ENCODE measurements at places on chromosomes 11 and 22.

DNA sequence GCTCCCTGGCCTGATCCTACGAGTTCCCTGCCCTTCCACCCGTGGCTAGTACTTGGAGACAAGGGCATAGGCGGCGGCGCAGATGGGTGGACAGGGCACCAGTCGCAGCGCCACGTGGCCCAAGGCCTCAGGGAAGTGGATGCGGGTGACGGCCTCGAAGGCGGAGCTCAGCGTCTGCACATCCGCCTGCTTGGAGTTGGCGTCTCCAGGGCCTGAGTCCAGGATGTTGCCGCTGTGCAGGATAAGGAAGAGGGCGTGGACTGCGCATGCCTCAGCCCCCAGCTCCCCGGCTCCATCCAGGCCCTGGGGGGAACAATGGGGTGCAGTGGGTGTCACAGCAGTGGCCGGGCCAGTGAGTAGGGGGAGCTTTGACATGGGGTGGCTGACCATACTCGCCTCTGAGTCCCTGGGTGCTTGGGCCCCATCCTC is 6.6 kb downstream of the PITPNM1 start:
- DNase-seq, result no peak

DNA sequence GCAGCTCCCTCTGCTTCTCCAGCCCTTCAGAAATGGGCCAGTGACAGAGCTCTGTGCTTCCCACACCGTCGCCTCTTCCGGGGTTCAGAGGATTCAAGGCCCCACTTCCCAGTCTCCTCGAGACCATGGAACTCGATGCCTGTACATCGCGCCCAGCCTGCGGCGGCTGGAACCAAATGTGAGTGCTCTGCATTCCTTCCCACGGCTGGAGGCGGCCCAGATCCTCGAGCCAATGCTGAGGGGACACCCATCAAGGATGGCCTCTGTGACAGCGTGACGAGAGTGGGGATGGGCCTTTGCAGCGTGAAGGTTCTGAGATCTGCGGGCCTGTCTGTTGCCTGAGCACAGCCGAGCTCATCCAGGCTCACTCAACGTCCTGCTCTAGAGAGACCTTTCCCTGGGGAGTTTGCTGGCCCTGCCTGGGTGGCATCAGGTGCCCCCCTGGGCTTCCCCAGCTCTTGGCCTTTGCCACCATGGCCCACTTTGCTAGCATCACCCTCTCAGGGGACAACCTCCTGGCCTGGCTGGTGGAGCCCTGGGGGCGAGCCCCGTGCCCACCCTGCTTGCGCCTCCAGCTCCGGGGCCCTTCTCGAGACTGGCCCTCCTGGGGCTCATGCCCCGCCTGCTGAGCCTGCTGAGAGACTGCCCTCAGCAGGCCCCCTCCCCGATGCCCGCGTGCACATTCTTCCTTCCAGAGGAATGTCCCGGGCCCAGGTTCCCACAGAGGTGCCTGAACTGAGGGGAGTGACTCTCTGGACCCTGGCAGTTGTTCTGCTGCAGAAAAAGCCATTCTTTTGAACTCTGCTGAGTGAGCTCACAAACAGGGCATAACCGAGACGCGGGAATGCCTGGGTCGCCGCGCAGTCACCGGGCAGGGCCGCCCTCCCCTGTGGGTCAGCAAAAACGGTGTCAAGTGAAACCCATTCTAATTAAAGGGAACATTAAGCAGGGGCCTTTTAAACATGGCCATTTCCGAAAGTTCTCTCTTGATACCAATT is 7.3 kb upstream of the MYEOV start:
- no peak for DNase-seq

GRCh38 chr22:26845021-26845743 is 187.8 kb downstream of the MIAT start:
- no peak for DNase-seq

DNA sequence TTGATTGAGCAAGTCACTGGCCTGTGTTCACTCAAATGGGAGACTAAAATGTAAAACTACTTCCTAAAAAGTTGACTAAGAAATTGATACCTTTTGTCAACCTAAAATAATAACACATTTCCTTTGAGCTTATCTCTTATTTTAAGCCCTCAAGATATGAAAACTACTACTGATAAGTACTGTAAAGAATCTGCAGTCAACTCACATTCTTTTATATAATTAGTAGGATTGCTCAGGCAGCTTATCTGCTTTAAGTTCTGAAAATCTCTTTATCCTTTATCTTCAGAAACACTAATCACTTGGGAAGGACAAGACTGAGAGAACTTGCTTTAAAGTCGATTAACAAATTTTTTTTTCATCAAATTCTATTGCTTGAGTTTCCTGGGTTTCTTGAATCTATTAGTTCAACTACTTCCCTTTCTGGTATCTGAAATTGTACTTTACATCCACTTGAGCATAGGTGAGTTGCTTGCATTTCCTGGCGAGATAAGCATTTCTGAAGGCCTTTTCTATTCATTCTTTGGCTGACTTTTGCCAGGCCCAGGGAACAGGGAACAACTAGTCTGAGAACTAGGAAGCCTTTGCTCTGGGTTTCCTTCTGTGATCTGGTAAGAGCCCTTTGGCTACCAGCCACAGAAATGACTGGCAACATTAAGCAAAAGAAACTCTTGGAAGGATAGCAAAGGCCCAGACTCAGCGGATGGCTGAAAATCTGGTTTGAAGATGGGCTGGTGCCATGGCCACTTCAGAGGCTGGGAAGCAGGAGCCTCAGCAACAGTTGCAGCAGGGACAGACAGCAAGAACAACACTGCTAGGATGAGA is 19.3 kb upstream of the CSRP3 start:
- DNase-seq, result no peak

DNA sequence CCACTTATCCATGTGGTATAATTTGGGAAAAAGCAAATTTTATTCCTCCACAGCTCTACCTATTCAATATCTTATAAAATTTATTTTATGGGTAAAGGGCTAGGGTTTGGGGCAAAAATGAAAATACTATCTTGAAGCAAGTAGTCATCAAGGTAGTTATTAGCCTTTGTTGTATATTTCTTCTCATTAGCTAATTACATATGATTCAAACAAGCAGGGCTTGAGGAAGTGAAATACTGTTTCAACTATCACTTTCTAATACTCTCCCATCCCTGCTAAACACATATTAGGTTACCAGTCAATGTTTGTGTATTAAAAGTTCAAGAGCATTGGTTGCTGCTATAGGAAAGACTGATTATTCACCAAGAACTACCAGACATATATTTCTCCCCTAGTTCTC is 517.3 kb downstream of the METTL15 start:
- no peak for DNase-seq

DNA sequence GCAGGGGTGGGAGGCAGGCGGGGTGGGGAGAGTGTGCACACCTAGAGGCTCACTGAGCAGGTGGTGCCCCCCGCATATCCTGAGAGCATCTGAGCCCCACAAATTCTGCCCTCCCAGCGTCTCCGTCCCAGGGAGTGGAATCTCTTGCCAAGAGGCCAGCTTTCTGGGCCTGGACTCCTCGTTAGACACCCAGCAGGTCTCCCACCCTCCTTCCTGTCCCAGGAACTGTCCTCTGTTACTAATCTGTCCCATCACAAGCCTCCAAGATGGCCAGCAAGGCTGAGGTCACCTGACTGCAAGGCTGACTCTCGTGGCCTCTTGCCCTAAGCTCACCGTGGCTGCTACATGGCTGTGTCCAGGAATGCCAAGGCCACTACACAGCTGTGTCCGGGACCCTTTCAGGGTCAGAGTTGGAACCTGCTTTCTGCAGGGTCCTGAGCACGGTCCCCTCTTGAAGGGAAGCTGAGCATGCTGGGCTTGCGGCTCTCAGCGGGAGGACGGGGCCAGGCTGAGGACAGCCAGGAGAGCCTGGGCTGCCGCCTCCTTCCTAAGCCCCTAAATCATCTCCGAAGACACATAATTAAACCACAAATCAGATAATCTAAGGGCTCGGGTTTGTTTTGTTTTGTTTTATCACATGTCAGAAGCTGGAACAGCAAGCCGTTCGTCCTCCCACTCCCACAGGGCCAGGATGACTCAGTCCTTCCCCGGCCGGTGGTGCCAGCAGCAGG is 1327.3 kb downstream of the TBC1D22A start:
- no peak for DNase-seq

DNA sequence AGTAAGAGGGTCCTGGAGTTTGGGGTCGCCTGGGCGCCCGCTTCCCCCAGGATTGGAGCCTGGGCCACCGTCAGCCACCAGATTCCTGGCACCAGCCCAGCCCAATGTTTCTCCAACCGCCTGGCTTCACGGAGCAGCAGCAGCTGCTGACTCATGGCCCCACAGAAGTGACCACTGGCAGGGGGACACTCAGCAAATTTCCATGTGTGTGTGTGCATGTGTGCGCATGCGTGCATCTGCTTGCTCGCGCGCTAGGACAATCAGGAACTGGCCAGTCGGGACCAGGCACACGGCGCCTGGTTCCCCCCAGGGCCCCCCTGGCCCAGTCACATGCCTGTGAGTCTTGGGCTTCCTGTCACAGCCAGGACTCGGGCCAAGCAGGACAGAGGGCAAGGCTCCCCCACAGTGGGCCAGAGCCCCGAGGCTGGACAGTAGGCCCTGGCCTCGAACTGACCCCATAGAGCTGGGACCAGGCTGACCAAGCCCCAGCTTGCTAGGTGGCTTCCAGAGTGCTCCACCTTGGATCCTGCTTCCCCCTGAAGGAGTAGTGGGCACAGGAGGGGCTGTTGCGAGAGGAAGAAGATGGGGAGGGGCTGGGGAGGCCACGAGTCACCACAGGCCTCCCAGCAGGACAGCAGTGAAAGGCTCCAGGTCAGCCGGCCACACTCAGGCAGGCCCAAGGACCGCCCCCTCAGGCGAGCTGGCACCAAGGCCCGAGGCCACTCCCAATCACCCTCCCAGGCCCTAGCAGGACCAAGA is 3.2 kb downstream of the CTSD start:
- DNase-seq, result peak; percentile 52

DNA sequence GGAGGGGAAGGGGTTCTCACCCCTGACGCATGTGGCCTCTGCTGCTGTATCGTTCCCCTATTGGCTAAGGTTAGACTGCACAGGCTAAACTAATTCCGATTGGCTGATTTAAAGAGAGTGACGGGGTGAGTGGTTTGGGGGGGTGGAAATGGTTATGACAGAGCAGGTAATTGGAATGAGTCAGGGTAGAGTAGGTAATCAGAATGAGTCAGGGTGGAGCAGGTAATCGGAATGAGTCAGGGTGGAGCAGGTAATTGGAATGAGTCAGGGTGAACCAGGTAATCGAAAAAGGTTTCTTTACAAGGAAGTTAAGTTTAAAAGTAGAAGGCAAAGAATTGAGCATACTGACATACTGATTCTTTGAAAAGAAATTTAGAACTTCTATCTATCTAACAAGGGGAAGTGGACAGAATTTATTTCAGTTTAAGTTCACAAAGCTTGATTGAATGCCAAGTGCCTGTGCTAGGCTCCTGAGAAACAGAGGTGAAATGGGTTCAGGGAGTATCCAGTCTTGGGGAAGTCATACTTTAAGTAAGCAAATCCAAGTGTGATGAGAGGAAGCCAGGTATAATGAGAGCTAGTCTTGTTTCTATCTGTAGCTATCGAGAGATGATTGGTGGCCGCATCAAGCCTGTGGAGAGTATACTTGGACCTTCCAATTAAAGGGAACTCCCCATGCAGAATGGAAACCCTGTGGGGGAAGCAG is 58.0 kb downstream of the C11orf91 start:
- no peak for DNase-seq

DNA sequence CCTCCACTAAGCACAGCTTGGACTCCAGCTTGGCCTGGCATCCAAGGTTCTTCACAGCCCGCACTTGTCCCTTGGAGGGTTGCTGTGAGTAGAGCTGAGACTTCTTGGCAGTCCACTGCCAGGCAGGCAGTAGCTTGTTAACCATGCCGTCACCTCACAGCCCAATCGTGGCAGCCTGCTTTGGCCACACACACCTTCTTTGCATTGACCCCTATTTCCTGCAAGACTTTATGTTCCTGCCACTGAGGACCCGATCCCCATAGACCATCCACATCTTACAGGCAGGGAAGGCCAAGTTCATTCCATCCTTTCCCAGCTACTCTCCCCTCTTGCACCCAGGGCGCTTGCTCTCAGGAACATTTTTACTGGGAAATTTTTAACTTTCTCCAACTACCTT is 2.5 kb upstream of the PYGM start:
- no peak for DNase-seq

DNA sequence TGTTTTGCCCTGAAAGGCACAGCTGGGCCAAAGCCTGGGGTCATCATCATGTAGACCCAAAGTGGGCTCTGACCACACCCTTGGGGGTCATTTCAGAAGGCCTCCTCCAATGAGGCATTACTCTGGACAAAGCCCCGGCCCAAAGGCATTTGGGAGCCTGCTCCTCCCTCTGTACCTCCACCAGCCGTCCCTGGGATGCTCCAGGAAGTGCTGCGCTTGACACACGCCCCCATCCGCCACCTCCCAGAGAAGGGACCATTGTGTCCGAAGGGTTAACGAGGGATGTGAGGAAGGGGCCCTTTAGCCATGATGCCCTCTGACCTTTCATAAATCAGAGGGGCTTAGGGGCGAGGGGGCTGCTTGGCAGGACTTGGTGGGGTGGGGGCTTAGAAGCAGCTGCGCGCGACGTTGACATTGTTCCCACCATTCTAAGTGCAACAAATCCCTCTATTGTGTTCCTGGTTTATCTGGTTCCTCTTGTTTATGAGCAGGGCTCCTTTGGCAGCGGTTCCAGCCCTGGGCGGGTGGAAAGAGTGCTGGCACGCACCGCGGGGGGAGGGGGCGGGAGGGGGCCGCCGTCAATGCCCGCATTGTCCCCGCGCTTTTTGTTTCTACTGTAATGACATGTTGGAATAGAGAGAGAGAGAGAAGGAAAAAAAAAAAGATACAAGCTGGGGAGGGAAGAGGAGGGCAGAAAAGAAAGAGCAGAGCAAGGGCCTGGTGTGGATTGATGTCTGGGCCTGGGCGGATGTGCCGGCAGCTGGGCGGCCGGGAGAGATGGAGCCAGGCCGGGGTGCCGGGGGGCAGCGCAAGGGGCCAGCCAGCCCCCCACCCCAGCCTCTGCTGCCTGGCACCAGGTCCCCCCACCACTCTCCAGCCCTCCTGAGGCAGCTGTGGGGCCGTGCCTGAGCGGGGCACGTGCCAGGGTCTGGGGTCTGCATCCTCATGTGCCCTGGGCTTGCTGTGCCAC is 32.1 kb upstream of the SOX10 start:
- peak; percentile 58 for DNase-seq

DNA sequence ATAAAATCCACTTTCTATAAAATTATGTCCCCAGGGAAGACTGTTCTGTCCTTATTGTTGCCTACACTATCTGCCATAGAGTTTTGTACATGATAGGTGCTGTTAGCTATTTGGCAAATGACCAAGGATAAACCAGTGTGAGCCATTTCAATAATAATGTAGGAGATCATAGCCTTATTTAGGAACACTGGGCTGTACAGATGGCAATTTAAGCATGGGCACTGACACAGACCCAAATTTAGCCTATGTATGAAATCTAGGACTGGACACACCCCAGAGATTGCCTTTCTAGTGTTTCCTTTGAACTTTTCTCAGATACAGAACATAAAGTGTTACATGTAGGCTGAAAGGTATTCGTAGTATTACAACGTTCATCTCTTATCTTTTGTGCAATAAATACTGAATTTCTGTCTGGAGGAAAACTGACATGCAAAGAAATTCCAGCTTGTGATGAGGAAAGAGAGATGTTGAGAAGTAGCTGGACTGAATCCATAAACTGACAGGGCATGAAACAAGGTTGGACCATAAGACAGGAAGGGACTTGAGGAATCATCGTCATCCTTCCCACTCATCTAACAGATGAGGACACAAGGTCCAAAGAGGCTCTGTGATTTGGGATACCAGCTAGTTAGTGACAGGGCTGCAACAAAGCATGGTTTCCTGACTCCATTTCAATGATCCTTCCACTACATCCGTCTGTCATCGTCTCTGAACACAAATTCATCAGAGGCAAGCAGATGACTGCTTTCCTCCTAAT is 60.3 kb downstream of the TMPRSS5 start:
- no peak for DNase-seq

- DNase-seq, result no peak
Observed at GRCh38 chr11:2135648-2136201, 3.5 kb downstream of the IGF2 start.

GRCh38 chr11:68950762-68951161 is 30.0 kb downstream of the MRGPRD start:
- no peak for DNase-seq
